ENCODE measurements at places on chromosomes 11 and 22.

- DNase-seq: no peak
Observed at GRCh38 chr11:76825726-76826396, 34.9 kb upstream of the ACER3 start.

- no peak for DNase-seq
Observed at GRCh38 chr11:117905524-117905923, 23.7 kb downstream of the TMPRSS13 start.

- no peak for DNase-seq
Observed at GRCh38 chr11:93895106-93895862, 44.9 kb upstream of the VSTM5 start.

DNA sequence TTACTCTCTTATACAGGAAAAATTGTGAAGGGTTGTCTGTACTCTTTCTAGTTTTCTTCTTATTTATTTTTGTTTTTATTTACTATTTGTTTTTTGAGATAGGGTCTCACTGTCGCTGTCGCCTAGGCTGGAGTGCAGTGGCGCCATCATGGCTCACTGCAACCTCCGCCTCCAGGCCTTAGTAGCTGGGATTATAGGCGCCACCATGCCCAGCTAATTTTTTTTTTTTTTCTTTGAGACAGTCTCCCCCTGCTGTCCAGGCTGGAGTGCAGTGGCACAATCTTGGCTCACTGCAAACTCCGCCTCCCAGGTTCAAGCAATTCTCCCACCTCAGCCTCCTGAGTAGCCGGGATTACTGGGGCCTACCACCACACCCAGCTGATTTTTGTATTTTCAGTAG lies 18.4 kb downstream of the CUL5 start:
- no peak for DNase-seq

GRCh38 chr11:123594921-123595320 lies 59.5 kb downstream of the SCN3B start:
- DNase-seq: no peak

Measured in activated CD8-positive, alpha-beta memory T cell treated with anti-CD3 and anti-CD28 coated beads for 1 hour (primary cell).